ENCODE measurements at places on chromosomes 5 and 9.

- DNase-seq: no peak
These were observed 51.5 kb downstream of the UBE2R2 start for GRCh38 chr9:33868440-33868973.

GRCh38 chr5:148967783-148968182, 95.1 kb downstream of the SH3TC2 start:
- DNase-seq: no peak

DNA sequence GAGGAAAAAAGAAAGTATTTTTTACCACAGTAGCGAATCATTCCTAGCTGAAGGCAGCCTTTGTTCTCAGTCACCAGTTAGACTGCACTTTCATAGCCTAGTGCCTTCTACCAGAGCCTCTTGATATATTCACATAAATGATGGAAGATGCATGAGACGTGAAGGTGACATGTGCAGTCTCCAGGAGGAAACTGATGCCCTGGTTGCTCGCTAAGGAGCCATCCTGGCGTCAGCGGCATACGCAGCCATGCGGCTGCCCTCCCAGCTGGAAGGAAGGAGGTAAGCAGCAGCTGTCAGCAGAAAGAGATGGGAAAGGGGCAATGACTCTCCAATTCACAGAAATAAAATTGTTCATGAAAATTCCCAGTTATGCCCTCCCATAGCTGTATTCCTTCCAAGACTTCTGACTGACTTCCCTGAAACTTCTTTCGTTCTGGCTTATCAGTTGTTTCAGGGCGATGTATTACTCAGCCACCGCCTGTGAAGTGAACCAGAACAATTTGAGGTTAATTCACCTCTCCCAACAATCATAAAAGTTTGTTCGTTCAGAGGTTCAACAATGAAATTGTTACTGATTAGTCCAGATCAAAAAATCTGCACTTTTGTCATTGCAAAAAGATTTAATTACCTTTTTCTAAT, 331.2 kb downstream of the NR2F1-AS1 start:
- DNase-seq: no peak

- DNase-seq: no peak
These were observed 93.7 kb upstream of the PHYKPL start for GRCh38 chr5:178326374-178326715.

GRCh38 chr9:125812403-125812802, 65.2 kb downstream of the PBX3 start:
- DNase-seq: no peak

GRCh38 chr5:96209829-96210228, 223.2 kb downstream of the PCSK1 start:
- no peak for DNase-seq

- no peak for DNase-seq
These were observed 1.4 kb upstream of the CIZ1 start for GRCh38 chr9:128192601-128193371.

GRCh38 chr5:107672211-107673038, 1.7 kb upstream of the EFNA5 start:
- no peak for DNase-seq

DNA sequence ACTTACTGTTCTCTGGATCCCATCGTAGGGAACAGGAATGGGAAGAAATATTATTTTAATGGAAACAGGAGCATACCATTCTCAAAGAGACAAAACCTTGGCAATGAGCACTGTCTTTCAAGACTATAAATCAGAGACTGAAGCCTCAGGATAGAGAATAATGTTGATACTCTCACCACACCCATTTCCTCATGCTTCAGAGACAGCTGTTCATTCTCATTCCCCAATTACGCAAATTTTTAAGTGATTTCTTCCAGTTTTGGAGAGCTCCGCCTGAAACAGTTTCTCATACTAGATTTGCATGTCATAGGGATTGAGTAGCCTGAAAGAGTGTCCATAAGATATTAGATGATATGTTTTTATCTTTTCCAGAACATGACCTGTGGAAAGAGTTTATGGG, 290.5 kb upstream of the RASA1 start:
- no peak for DNase-seq
